ENCODE measurements at places on chromosomes 1 and 21.
A peak's percentile ranks its signal among the peaks of the same experiment; 100 is the strongest.

- DNase-seq: no peak
Measured at GRCh38 chr1:19619697-19620384, 24.3 kb upstream of the NBL1 start.

DNA sequence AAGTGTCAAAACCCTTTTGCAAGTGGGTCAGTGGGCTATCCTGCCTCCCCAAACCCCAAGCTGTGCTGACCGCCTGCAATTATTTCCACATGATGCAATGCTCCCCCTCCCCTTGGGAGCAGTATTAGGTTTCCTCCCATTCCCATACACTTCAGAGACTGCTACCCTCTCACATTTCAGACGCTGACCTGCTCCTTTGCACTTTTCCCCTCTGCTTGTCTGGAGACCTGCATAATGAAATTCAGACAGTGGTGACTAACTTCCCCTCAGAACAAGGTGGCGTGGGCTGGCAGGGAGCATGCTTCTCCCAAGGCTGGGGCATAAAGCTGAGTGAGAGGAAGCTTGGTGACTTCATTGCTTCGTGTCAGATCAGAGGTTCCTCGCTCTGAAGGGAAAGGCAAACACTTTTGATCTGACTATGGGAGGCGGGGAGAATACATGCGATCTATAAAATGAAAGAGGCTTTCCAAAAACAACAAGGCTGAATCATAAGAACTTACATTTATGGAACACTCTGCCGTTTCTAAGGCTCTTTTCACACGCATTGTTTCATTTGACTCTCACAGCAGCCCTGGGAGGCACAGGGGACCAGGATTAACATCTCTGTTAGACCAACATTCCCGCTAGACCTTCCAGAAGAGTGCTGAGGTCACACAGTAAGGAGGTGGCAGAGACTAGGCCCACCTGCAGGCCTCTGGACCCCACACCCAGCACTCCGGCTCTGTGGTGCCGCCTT lies 27.5 kb upstream of the ROR1 start:
- DNase-seq: no peak

DNA sequence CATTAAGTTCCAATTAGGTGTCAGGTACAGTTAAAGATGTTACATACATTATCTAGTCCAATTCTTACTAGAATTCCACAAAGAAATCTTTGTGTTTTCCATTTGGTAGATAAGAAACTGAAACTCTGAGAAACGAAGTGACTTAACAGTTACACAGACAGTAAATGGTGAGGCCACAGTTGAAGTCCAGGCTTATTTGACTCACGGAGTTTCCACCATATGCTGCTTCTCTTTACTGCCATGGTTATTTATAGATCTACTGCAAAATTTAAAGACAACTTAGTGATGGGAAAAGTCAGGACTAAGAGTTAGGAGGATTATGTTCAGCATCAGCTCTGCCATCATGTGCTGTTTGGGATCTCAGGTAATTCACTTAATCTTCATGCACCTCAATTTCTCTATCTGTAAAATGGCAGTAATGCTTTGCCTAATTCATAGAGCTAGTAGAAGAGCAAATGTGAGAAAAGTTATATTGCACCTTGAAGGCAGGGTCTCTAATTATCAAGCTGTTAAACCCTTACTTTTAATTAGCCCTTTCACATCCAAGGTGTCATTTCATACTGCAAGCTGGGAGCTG lies 26.2 kb upstream of the SAMSN1 start:
- no peak for DNase-seq

DNA sequence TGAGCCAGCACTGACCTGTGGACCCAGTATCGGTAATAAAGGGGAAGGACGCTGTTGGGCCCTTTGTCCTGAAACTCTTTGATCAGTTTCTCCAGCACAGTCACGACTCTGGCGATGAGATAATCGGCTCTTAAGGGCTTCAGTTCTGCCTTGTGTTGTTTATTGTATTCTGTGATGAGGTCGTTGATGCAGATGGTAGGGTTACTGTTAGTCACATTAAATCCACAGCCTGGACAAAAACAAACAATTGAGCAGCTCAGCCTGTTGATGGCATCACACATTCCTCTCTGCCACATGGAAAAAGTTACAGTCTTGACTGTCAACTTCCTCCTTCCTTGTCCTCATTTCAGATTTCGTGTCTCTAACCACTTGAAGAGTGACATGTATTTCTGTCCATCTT lies 57.6 kb downstream of the SIM2 start:
- DNase-seq: no peak

DNA sequence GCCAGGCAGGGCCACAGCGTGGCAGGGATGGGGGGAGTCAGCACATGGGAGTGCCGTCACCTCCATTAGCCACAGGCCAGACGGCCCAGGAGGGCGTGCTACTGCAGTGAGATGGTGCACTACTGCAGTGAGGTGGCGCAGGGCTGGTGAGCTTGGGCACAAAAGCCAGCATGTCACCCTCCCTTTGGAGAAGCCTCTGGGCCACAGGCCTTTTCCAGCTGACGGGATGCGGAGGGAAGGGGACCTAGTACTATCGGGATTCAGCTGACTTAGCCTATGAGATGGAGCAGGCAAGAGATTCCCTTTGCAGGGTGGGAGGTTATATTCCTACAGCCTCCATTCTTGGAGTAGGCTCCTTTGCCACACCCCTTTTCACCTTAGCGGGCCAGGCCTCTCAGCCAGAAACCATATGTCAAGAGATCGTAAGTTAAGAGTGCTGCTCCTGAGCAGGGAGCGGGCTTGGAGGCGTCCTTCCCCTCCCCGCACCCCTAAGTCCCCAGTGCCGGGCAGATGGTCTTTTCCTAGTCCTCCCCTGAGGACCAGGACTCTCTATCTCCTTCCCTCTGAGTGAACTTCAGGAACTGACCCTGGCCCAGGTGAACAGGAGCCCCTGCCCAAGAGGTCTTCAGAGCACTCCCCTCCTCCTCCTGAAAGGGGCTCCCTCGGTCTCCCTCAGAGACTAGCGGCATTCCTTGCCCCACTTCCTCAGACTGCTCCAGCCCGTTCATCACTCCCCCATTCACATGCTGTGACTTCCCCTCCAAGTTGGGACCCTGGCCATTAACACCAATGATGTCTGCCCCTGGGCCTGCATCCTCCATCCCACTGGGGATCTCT lies 8.2 kb downstream of the NES start:
- DNase-seq: peak; percentile 23

- DNase-seq: peak; percentile 82
Measured at GRCh38 chr1:159141584-159142390, 29.6 kb upstream of the CADM3 start.

DNA sequence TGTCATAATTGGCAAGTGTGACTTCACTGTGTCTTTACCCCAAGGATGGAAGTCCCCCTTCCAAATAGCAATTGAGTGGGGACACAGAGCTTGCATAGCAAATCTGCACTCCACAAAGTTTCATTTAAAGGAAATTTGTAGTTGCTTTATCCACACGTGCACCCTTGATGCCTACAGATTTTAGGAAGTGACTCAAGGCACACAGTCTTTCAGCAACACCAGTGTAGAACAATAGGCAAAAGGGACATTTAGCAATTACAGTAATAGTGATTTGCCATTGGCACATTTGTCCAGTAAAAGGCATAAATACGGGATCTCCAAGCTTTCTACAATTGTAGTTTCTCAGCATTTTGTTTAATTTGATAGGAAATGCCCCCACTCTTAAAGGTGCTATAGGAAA lies 43.4 kb upstream of the KAZN start:
- no peak for DNase-seq

DNA sequence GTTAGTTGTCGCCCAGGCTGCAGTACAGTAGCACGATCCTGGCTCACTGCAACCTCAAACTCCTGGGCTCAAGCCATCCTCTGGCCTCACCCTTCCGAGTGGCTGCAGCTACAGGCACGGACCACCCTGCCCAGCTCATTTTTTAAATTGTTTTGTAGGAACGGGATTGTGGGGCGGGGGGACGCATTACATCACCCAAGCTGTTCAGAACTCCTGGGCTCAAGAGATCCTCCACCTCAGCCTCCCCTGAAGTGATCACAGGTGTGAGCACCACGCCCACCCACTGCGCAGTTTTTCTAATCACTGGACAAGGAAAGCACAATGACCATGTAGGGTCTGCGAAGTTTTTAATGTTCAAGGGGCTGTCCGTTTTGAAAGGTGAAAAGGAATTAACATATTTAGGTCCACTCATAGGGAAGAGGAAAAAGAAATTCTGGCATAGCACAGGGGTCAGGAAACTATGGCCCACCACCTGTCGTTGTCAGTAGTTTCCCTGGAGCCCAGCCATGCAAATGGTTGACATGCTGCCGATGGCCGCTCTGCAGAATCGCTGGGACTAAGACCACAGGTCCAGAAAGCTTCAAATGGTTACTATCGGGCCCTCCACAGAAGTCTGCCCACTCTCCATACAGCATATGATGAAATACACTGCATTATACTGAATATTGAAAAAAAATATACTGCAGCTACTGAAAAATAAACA lies 26.0 kb downstream of the SETD4 start:
- DNase-seq: no peak

DNA sequence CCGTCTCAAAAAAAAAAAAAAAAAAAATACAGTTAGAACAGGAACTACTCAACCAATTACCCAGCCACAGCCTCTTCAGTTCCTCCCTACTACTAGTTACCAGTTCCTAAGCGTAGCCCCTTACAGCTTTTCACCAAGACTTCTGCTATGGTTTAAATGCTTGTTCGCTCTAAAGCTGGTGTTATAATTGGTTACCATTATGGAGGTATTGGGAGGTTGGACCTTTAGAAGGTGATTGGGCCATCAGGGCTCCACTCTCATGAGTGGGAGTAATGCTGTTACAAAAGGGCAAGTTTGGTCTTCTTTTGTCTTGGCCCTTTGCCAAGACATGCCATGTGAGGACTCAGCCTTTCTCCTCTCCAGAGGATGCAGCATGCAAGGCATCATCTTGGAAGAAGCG lies 3.0 kb upstream of the SMPDL3B start:
- peak; percentile 51 for DNase-seq
